Forelimb muscle (tissue), 1 donor: ENCODE measurements at places on chromosomes 4 and X.

GRCh38 chr4:47562297-47562696, 77.2 kb downstream of the ATP10D start:
- DNase-seq = no peak

DNA sequence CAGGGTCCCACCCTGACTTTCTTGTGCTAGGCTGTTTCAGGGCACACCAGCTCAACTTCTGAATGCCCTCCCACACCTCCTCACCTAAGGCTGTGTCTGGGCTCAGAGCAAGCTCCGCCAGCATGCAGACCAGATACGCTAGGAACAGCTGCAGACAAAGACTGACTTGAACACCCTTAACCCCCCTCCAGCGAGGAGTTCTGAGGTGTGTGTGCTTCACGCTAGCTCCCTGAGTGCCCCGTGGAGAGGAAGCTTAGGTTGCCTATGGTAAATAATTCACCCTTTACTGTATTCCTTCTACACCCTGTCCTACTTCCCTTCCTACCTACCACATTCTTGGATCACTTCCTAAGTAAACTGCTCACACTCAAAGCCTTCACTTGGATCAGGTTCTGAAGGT, 115.0 kb downstream of the VCX3B start:
- no peak for DNase-seq

DNA sequence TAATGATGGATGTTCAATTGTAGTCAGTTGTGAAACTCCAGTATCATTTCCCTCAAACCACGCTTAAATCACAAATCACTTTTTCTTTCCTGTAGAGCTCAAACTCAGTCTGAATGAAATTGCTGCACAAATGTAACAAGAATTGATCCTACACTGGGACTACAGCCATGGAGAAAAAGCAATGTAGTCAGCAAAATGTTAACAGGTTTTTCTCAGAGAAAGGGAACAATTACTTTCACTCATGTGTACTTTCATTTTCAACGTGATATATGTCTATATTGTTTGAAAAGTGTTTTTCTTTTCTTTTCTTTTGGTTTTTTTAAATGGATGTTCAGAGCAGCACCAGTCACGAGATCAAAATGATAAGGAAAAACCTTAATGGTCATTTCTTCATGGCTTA, 22.7 kb downstream of the SDAD1 start:
- no peak for DNase-seq

GRCh38 chr4:36207831-36208520, 36.3 kb downstream of the ARAP2 start:
- DNase-seq = no peak

- no peak for DNase-seq
These were observed 18.8 kb upstream of the TADA2B start for GRCh38 chr4:7024336-7024890.

DNA sequence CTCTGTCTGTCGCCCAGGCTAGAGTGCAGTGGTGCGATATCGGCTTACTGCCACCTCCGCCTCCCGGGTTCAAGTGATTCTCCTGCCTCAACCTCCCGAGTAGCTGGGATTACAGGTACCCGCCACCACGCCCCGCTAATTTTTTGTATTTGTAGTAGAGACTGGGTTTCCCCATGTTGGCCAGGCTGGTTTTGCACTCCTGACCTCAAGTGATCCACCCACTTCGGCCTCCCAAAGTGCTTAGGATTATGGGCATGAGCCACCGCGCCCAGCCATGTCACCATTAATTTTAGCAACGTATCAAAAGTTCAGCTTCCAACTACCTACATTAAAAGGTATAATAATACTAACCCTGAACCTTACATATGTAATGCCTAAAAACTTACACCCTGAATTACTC, 940 bp upstream of the UTP3 start:
- DNase-seq = no peak

DNA sequence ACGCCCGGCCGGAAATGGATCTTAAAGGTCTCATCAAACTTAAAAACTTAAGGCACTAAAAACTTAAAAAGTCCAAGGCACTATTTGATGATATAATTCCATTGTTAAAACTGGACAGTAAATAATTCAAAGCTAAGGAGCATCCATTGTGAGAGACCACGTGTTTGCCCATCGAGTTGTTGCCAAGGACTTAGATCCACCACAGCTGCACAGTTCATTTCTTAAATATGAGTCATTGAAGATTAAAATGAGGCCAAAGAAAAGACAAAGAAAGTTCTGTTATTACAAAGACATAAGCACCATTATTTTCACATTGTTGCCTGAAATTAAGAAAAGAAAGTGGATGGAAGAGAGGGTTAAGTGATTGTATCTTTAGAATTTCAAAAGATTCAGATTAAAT, 411.5 kb upstream of the FTHL17 start:
- no peak for DNase-seq

GRCh38 chr4:140372751-140373327, 607 bp upstream of the SCOC start:
- no peak for DNase-seq

DNA sequence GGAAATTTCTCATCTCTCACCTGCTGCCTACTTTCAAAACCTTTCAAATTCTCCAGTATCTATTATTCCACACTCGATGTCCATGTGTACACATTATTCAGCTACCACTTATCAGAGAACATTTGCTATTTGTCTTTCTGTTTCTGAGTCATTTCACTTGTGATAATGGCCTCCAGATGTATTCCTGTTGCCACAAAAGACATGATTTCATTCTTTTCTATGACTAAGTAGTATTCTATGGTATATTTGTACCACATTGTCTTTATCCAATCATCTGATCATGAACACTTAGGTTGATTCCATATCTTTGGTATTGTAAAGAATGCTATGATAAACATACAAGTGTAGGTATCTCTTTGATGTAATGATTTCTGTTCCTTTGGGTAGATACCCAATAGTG, 310.1 kb upstream of the SPOCK3 start:
- no peak for DNase-seq

DNA sequence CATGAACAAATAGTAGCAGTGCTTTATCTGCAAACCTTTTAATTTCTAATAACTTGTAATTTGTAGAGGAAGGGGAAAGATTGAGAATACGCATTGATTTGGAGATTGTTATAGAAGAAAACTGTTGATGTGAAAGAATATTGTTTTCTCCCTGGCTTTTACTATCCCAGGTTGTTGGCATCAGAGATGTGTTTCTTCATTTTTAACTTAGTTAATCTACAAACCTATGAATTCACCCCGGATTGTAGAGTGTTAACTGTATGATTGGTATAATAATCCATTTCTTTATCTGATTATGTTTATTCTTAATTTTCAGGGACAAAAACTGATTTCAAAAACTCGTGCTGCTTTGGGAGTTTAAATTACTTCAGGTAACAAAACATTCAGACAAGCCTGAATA, 18.9 kb downstream of the AFP start:
- DNase-seq = no peak

DNA sequence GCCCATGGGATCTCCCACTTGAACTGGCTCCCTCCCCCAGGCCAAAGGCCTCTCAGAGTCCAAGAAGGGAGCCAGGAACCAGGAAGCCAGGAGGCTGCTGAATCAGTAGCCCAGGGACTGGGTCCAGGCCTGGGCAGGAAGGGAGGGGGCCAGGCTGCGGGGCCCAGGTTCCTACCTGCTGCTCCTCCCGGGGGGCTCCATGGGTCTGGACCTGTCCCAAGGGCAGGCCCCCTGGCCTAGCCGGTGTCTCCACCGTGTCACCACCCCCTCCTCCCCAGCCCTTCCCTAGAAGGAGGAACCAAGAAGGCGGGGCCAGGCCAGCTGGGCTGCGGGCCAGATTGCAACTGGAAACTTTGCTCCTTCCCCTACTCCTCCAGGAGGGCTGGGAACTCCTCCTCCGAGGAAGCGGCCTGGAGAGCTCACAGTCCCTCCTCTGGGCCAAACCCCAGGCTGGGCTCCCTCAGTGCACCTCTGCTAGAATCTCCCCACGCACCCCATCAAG, at the start of gene IQSEC2:
IQSEC2 (minus strand) TSS at position 264 of the 502 bp plus-strand sequence.
- DNase-seq = peak; percentile 71
